Pancreas (tissue), 10 donors: ENCODE measurements at places on chromosomes 11 and 22. TPM values are rescaled to one million over a fixed set of nuclear protein-coding genes. Genes with fewer than 3 reads are reported as not detected.

DNA sequence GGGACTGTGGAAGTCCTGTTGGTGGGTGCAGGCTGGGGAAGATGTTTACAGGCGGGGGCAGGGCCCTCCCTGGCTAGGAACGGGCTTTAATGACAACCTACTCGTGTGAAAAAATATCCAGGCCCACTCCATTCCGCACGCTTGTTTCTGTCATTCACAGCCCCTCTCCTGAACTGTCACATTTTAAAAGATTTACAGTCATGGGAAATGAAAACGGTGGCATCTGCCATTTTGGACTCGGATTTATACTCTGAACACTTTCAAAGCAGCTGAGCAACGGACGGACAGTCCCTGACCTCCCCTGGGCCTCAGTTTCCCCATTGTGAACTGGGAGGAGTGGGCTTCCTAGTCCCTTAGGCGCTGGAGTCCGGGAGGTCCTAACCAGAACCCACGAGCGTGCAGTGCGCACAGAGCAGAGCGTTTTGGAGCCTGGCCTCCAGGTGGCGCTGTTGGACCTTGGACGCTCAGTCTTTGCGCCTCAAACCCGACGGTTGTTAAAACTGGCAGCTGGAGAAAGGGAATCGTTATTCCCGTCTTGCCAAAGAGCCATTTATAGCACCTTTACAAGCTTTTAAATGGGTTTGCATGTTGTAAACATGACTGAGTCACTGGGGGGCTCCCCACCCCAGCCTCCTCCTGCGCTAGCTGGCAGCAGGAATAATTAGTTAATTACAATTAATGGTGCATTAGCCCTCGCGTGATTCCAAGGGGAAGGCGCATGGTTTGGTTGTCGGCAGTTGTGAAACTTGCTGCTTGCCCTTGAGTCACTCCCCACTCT, 75.3 kb downstream of the FBLN1 start:
- DNase-seq: peak; percentile 82

DNA sequence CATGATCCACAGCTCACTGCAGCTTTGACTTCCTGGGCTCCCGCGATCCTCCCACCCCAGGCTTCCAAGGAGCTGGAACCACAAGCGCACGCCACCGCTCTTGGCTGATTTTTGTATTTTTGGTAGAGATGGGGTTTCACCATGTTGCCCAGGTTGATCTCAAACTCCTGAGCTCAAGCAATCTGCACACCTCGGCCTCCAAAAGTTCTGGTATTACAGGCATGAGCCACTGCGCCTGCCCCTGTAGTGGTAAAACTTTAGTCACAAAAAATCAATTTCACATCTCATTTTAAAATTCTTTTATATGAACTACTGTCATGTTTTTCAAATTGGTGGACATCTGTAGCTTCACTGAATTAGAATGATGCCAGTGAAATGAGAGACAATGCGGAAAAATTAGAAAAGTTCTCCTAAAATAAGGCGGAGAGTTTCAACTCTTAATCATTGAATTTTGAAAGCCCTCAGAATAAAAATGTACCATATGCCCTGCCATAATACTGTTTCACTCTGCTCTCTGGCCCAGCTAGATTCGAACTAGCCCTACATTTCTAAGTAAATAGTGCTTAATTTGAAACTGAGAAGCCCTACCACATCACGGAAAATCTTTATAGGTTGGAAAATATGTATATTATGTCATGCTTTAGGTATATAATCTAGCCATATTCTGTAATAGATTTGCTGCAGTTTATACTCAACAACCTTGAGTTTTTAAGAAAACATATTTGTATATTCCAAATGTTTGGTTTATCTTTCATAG, 78.7 kb downstream of the HORMAD2 start:
- no peak for DNase-seq

- DNase-seq: peak; percentile 69
These were observed 997 bp downstream of the DEAF1 start for GRCh38 chr11:693887-694562.

DNA sequence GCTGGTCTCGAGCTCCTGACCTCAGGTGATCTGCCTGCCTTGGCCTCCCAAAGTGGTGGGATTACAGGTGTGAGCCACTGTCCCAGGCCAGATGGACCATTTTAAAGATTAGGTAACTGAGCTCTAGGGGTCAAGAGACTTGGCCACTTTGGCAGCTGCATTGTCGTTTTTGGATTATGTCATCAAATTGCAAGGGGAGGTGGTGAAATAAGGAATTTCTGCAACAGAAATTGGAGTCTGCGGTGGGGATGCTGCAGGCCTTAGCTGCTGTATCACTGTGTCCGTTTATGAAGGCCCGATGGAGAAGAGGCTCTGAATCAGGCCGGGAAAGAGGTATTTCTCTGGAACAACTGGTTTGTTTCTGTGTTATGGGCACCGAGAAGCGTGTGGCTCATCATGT, 34.6 kb downstream of the PTPRJ start:
- no peak for DNase-seq

MIOX gene
- total RNA-seq: 0.54 TPM
